Renal cortex interstitium (tissue), 15 donors: ENCODE measurements at places on chromosomes 7 and 10. TPM values are rescaled to one million over a fixed set of nuclear protein-coding genes. Genes with fewer than 3 reads are reported as not detected.

DNA sequence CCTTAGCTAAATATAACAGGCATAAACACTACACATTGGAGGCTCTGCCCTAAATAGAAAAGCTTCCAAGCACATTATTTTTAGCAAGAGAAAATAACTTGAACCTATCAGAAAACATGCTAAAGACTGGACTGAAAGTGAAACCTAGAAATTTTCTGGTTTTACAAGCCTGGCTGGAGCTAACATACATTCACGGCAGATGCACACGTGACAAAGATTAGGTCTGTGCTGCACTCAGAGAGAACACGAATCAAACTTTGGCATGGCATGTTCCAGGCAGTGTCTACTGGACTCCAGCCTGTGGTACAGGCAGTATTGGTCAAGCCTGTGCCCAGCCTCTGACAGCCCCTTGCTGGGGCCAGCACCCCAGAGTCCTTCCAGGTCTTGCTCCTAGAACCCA, 94.1 kb upstream of the PCBD1 start:
- no peak for DNase-seq

Gene ARHGEF35
- 21.8 TPM for polyA plus RNA-seq

DNA sequence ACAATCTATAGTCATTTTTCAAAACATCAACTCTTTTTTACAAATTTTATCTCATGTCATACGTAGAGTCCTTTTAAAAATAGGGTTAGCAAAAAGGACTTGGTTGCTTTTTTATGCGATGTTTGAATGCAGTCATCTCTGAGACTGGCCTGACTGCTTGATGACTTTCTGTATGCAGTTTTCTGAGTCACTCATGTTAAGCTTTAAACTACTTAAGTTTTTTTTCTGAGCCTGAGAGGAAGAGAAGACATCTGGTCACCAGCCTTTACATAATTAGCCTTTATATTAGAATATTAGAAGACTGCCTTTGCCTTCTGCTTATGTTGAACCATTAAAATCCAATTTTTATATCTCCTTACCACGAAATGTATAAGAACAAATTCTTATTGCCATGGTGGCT, 834.4 kb upstream of the MBL2 start:
- DNase-seq = no peak

DNA sequence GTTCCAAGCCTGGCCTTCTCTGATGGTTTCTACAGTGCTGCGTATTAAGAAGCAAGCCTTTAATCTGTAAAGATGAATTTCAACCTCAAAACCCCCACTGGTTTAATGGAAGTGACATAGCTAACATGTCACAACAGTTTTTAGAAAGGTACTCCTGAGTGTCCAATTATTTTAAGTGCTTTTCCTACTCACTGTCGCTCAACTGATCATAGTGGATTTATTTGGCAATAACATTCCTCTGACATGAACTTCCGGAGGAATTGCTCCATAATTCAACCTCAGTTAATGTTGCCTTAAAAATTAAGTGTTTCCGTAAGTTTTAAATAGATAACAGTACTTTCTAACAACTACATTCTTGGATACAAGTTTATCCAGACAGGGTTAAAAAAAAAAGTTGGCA, 57.5 kb downstream of the AGMO start:
- DNase-seq = peak; percentile 4

DNA sequence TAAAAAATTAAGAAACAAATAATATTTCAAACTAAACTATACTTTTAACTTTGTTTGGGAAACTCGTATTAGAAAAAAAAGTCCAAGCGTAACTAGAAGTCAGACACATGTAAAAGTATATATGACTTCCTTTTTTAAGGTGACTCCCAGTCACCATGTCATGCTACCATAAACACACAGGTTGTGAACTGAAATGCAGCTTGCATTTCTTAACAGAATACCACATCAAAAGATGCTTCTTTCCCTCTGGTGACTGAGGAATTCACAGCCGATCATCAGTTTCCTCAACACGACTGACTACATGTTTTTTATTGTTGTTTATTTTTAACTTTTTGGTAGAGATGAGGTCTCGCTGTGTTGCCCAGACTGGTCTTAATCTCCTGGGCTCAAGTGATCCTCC, 445.0 kb downstream of the PARD3 start:
- no peak for DNase-seq
